ENCODE measurements at places on chromosomes 2 and 18.

DNA sequence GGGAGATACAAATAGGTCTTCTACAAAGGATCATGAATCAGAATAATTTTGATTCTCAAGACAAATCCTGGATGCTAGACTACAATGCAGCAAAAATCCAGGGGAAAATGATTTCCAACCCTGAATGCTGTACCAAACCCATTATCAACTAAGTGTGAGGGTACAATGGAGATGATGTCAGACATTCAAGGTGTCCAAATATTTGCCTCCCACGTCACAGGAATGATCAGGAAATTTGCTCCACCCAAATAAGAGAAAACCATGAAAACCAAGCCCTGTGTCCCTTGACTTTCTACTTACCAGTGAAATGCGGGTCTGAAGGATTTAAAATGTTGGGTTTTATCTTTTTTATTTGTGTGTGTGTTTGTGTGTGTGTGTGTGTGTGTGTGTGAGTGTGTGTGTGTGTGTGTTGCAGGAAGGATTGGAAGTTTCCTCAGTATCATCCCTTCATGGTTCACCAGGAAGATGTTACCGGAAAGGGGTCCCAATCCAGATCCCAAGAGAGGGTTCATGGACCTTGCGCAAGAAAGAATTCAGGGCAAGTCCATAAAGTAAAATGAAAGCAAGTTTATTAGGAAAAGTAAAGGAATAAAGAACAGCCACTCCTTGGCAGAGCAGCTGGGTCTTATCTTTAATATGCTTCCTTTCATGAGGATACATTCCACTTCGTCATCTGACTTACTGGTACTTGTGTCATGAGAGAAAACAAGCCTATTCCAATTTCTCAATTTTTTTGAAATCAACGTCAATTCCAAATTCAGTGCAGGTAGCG is 61.1 kb upstream of the ID2 start:
- no peak for DNase-seq

DNA sequence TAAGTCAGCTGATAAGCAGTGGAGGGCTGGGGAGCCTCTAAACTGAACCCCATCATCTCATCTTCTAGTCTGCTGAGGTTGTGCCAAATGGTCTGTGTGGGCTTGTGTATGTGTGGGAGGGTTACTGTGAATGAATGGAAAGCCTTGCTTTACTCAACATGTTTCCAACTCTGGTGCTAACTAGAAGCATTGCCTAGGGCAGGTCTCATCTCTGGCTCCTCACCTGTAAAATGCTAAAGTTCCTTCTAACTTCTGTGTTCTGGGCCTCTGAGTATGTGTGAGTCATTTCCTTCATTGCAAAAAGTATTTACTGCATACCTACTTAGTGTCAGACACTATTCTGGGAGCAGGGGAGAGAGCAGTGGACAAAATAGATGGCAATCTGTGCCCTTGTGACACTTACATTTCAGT is 1.3 kb downstream of the LIPG start:
- no peak for DNase-seq

DNA sequence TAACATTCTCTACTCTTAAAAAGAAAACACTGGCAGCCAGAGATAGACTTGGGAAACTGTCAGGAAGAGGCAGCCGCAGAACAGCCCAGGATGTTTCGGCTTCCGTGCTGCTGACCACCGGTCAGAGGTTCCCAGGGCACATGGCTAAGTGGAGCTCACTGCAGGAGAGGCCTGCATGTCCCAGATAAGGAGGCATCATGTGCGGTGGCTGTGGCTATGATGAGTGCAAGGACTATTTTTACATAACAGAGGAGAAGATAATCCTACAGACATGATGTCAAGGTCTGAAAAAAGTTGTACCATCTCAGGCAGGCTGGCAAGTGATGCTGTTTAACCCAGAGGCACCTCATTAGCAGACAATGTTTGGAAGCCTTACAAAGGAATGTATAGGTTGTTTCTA is 252.3 kb downstream of the CYRIA start:
- no peak for DNase-seq

GRCh38 chr2:144230448-144231085 is 289.4 kb downstream of the ZEB2 start:
- DNase-seq = no peak

- DNase-seq = no peak
Observed at GRCh38 chr2:203565076-203565475, 30.0 kb upstream of the RAPH1 start.

- DNase-seq = no peak
Observed at GRCh38 chr18:28439870-28440269, 262.9 kb upstream of the CDH2 start.

DNA sequence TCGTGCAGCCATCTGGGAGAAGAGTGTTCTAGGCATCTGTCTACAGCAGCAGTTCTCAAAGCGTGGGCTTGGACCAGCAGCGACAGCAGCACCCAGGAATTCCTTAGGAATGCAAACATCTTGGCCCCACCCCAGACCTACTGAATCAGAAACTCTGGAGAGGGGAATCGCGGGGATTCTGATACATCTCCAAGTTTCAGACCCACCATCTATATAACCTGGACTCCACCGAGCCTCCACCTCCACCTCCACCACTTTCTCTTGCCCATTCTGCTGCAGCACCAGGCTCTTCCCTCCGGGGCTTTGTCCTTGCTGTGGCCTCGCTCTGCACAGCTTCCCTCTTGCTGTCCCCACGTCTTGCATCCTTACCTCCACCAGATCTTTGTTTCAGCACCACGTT is 256.4 kb downstream of the BCL2 start:
- no peak for DNase-seq

- DNase-seq = no peak
Observed at GRCh38 chr18:78678318-78678695, 301.3 kb upstream of the SALL3 start.

DNA sequence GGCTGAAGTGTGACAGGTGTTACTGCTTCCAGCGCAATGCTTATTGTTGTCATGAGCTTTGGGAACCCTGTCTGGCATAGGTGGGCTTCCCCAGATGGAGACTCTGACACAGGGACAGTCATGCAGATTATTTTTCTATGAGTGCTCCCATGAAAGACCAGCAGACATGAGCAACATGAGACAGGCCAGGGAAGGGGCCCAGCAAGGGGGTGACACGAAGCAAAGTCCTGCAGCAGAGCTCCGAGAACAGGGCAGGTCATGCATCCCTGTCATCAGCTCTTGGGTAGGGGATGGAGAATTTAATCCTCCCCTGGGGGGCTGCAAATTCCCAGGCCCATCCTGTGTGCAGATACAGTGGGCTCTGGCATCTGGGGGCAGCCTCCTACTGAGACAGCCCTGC is 77.4 kb downstream of the CTAGE1 start:
- DNase-seq = no peak

DNA sequence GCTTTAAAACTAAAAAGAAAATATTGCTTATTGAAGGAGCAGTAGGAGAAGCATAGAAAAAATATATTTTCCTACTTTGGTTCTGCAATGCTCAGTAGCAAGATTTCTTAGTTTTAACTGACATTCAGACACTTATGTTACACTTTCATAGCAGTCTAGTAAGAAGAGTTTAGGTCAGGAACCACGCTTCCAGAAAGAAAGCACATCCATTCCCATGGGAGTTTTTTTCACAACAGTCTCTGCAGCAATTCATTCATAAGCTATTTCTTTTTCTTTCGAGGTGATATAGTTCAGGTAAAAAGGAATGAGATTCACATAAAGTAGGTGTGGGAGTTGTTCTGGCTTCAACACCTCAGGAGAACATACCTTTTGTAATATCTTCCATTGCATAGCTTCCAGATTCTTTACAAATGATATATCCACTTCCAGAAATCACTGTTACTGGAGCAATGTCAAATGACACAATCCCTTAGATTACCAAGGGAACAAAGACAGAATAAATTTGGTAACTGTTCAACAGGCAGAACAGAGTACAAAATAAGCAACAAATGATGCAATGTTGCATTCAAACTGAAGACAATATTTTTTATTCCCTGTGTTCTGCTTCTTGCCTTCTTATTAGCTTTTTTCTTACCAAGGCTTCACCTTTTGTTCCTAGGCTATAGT is 95.2 kb upstream of the GULP1 start:
- DNase-seq = no peak

DNA sequence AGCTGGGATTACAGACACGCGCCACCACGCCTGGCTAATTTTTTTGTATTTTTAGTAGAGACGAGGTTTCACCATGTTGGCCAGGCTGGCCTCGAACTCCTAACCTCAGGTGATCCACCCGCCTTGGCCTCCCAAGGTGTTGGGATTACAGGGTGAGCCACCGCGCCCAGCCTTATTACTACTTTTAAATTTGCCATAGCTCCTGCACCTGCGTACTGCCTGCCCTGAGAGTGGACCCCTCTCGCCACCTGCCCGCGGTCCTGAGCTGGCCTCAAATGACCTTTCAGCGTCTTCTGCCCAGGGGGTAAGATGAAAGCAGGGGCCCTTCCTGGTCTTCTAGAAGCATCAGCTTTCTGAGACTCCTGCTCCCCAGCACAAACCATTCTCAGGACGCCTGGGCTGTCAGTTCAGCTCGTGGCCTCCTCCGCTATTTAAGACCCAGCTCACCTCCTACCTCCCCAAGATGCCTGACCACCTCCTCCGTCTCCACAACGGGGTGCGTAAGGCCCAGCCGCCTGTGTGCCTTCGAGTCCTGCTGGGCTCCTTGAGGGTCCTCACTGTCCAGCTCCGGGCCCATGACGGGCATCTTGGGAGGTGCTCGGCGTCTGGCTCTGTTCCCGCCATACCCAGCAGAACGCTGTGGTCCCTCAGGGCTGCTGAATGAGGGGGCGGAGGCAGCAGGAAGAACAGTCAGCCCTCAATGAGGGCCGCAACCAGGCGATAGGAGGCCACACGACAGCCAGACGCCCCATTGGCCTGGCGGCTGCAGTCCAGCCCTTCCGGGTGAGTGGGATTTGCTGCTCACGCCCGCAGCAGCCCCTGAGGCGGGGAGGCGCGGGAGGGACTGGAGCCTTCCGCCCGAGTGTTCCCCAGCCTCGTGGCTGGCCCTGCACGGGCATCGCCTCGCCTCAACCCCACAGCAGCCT is 266.6 kb downstream of the TFCP2L1 start:
- no peak for DNase-seq

DNA sequence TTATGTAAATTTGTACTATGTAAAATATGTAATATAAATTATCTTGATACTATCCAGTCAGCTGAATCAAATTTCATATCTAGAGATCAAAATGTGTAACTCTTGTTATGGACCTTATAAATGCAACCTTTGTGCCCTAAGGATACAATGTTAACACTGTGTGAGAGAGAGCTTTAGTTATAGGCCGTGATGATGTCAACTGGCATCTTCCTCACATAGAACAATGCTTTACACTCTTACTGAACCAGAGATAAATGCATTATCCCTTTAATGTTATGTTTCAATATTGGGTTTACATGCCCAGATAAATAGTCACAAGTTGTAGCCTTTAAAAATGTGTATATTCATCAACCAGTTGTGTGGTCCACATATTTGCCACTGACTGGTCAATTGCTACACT is 115.1 kb downstream of the KCNJ3 start:
- no peak for DNase-seq

GRCh38 chr2:4369826-4370419 is 666.5 kb downstream of the DCDC2C start:
- no peak for DNase-seq

DNA sequence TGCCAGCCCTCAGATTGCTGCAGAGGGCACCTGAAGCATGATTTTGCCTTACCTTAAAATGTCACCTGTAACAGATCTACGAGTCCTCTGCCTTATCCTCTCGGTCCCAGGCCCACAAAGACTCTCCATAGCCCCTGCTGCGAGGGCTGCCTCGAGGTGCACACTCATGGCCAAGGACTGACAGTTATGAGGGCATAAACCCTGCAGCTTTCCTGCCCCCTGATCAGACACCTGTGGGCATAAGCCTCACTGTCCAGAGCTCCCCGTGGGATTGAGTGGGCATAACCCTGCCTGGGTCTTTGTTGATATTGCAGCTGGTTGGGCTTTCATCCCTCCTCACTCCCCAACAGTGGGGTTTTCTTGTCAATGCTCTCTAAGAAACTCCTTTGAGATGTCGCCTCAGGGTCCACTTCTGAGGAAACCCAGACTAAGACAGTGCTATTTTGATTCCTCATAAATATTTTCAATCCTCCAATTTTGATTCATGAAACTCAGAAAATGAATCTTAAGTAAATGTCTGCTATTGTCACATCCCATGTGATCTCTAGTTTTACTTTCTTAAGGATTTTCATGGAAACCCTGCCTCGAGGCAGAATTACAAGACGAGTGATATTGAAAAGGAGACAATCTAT is 108.5 kb upstream of the NCK2 start:
- no peak for DNase-seq

- no peak for DNase-seq
Observed at GRCh38 chr2:156379071-156379470, 46.5 kb upstream of the NR4A2 start.

GRCh38 chr2:237671466-237672138 is 44.2 kb downstream of the LRRFIP1 start:
- DNase-seq = no peak

- no peak for DNase-seq
Observed at GRCh38 chr18:78896111-78896905, 83.3 kb upstream of the SALL3 start.

- DNase-seq = no peak
Observed at GRCh38 chr2:102119255-102119654, 23.3 kb upstream of the IL1R1 start.

DNA sequence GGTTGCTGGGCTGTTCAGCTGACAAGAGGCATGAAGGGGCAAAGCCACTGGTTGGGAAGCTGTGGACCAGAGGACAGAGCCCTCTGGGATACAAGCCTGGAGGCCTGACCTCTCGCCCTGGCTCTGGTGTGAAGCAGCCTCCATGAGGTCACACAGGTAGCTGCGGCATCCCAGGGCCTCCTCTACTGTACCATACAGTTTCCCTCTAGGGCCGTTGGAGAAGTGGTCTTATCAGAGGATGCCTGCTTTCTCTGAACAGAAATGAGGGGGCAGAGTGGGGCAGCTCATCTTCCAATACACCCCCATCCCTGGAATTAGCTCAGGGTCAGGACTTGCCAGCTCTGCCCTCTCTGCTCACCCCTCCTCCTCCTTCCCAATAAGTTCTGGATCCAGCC is 135.1 kb upstream of the SMAD2 start:
- DNase-seq = no peak

DNA sequence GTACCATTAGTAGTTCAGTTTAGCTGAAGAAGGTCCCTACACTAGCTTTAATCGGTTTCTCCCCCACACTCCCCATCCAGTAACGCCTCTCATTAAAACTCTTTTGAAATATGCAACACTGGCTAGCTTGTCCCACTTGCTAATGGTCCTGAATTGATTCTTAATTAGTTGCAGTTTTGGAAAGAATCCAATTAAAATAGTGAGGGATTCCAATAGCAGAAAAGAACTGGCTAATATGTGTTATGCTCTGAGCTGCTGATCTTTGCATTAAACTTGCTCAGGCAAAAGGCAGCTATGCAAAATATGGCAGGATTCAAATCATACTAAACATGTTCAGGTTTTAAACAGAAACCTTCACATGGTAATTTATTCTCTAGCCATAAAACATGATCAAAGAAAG is 252.5 kb upstream of the HNRNPA3 start:
- DNase-seq = no peak
